ENCODE measurements at places on chromosomes 5 and 9.
A peak's percentile ranks its signal among the peaks of the same experiment; 100 is the strongest.

GRCh38 chr5:122195802-122196394 lies 66.6 kb downstream of the ZNF474 start:
- no peak for DNase-seq

GRCh38 chr5:72138943-72139521 lies 31.8 kb downstream of the MAP1B start:
- DNase-seq: peak; percentile 14

DNA sequence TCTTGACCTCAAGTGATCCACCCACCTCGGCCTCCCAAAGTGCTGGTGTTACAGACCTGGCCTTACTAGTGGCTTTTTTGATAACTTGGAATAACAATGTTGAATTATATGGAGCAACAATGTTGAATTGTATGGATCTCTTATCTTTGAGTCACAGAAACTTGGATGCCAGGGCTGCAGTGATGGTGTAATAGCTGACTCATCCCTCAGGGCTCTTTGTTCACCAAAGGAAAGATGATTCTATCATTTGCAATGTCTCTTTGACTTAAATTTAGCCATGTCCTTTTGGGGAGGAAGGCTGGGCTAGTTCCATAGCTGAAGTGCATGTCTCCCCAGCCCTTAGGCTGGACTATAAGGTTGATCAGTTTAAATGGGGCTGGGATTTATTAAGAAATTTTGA lies 172.3 kb downstream of the PDZD2 start:
- DNase-seq: no peak

DNA sequence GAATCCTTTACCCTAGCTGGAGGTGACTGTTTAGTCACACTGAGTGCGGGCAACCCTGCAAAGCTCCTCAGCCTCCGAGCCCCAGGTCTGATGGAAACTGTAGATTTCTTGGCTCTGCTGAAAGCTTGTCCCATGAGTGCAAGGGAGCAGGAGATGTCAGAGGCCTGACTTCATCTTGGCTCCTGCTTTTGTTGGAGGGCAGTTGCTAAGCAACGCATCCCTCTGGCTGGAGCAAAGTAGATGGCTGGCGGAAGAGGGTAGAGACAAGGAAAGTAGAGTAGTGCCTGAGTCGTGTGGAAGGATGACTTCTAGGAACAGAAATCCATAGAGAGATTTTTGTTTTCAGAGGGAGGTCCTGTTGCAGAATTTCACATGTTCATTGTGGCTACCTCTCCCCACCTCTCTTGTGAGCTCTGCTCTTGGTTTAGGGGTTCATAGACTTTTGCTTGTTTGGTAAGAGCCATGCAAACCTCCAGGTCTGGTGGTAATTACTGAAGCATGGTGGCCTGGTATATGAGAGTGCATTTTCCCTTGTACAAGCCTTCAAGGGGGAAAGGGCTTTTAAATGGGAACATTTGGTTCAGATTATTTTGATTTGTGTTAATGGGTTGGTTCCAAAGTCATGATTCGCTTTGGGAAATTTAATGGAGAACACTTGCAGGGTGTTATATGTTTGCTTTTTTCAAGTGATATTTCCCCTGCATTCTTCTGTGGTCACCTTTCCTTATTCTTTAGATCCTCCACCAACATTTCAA lies 71.5 kb downstream of the ARHGAP26 start:
- no peak for DNase-seq
